ENCODE measurements at places on chromosomes 4 and X.
A peak's percentile ranks its signal among the peaks of the same experiment; 100 is the strongest.

DNA sequence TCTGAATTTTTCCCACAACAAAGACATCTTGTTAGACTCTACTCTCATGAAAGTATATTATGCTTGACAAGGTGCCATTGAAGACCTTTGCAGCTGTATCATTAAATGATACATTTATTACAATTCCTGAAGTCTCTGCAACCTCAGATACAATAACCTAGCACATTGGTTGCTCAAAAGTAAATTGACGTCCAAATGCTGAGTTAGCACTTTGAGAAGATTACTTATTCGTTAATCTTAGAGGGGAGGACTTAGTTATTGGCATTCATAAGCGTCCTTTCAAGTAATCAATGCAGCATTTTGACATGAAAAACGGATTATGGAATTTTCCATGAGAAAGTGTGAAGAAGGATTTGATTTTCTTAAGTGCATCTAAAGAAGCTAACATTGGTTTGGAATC lies 151.6 kb downstream of the ARSF start:
- no peak for DNase-seq

GRCh38 chrX:9291629-9292028 lies 173.2 kb upstream of the TBL1X start:
- DNase-seq, result no peak

DNA sequence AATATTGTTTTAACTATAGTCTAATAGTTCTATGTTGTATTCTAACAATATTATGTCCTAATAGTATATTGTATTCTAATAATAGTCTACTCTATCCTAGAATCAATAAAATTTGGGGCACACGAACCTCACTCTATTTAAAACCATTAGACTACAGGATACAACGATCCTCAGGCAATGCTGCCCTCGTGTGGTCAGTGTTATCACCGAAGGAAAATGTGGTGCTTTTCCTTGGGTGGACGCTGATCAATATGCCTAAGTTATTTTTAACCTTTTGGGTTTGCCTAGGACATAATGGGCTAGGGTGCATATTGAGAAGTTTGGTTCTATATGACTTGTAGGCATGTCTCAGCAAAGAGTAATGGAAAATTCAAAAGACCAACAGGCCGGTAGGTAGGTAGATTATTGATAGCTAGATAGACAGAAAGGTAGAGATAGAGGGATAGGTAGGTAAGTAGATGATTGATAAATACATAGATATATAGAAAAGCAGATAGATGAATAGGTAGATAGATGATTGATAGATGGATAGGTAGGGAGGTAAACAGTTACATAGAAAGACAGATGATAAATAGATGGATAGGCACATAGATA lies 75.1 kb downstream of the PRKX start:
- DNase-seq, result peak; percentile 32

DNA sequence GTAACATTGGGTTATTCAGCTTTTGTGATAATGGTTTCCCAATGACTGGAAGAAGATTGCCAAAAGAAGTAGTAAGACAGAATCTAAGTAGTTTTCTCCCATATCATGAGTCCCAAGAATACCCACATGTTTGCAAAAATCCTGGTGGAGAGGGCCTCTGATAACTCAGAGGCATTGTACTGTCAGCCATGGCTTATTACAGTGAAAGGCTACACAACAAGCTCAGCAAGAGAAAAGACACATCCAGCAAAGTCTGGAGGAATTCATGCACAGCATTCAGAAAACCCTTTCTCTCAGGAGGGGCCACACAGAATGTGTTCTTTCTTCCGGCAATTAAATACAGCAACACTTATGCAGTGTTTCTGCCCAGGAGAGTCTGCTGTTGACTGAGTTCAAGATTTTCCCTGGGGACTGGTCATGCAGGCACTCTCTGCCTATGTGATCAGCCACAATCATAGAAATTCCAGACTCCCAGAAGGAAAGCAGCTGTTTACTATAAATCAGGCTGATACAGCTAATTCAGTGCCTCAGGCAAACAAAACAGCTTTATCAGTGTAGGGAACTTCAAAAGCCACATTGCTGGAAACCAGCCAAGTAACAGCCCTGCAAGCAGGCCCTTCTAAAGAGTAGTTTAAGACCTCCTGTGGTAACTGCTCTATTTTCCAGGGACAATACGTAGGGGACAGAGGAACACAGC lies 937.1 kb downstream of the CCSER1 start:
- peak; percentile 61 for DNase-seq

DNA sequence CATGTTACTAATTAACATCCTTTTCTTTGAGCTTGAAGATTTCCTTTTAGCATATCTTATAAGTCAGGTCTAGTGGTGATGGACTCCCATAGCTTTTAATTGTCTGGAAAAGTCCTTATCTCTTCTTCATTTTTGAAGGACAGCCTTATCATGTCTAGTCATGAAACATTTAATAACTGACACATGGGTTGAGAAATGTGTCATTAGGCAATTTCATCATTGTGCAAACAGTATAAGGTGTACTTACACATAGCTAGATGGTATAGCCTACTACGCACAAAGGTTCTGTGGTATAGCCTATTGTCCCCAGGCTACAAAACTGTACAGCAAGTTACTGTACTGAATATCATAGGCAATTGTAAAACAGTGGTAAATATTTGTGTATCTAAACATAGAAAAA lies 34.5 kb upstream of the ALG13 start:
- DNase-seq, result no peak

DNA sequence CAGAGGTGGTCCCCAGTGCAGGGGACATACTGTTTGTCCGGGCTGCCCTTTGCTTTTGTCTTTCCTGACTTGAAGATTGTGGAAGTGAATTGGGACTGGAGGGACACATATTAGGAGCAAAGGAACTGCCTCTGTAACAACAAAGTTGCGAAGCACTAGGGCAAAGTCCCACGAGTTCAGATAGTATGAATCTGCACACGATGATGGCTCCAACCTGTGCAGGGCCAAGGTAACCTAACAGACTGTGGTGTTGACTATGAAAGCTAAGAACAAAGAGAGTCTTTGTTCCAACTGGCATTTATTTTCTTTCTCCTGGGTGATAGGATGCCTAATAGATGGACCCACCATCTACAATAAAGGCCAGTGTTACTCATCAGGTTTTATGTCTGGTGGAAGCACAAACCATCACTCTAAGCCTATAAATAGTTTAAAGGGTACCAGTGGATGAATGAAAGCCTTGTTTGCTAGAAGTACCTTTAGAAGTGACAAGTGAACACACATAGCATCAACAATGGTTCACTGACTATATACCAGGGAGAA lies 71.8 kb downstream of the TMA16 start:
- no peak for DNase-seq

GRCh38 chr4:95091272-95091671 lies 333.5 kb downstream of the BMPR1B start:
- DNase-seq, result no peak

GRCh38 chrX:150533863-150534262 lies 34.6 kb upstream of the MTM1 start:
- no peak for DNase-seq

- no peak for DNase-seq
Observed at GRCh38 chr4:169899295-169899694, 126.9 kb downstream of the MFAP3L start.

- peak; percentile 57 for DNase-seq
Observed at GRCh38 chrX:140918398-140919038, 83.9 kb upstream of the SPANXB1 start.

- peak; percentile 70 for DNase-seq
Observed at GRCh38 chr4:158856852-158857251, 88.0 kb downstream of the FNIP2 start.

- no peak for DNase-seq
Observed at GRCh38 chr4:3310301-3311094, 17.7 kb downstream of the RGS12 start.

- DNase-seq, result no peak
Observed at GRCh38 chr4:13306356-13306755, 177.8 kb downstream of the RAB28 start.

DNA sequence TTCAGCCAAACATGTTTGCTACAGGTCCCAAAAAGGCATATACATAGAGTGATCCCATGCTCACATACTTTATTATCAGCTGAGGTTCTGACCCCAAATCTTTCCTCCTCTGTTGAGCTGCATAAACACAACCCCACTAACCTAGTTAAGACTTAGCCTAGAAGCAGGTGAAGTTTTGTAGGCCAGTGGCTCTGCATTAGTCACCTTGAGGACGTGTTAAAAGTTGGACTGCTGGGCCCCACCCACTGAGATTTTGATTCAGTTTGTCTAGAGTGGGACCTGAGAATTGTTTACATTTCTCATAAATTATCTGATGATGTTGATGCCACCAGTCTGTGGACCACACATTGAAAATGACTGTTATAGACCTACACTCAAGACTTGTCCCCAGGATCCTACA lies 43.8 kb upstream of the GAB1 start:
- no peak for DNase-seq

DNA sequence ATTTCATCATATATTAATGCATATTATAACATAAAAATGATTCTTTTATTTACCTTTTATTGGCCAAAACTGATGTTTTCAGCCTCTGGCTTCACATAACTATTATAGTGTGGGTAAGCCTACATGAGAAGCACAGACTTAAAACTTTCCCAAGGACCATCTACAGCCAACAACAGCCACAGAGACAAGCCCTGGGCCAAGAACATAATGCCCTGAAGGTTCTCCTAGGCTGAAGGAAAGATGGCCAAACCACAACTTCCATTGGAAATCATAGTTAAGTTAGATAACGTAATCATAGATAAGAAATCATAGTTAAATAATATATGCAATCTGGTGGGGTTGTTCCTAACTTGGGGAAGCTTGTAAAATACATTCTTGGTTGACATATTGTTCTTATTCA lies 280.0 kb upstream of the EMCN start:
- DNase-seq, result no peak

GRCh38 chrX:26918631-26919030 lies 544.5 kb downstream of the PPP4R3C start:
- peak; percentile 31 for DNase-seq

GRCh38 chr4:158809611-158810486 lies 41.0 kb downstream of the FNIP2 start:
- DNase-seq, result peak; percentile 92

DNA sequence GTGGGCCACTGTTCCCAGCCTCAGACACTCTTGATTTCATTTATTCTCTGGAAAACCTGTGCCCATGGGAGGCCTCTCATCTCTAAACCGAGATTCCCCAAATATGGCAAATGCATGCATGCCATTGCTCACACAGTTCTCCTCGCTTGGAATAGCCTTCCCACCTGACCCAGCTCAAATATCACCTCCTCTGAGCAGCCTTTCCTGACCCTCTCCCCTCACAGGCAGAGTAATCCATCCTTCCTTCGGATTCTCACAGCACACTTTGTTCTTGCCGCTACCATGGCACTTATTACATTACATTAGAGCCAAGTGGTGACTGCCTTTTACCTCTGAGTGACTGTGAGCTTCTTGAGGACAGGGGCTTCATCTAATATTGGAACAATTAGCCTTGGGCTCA lies 209.5 kb downstream of the HS6ST2 start:
- no peak for DNase-seq

- DNase-seq, result no peak
Observed at GRCh38 chr4:11439836-11440235, 11.1 kb upstream of the HS3ST1 start.

GRCh38 chrX:79477691-79478090 lies 110.6 kb upstream of the ITM2A start:
- DNase-seq, result no peak

- DNase-seq, result no peak
Observed at GRCh38 chrX:150334981-150335380, 28.1 kb upstream of the MAMLD1 start.

- DNase-seq, result no peak
Observed at GRCh38 chr4:7415927-7416686, 18.6 kb downstream of the PSAPL1 start.

DNA sequence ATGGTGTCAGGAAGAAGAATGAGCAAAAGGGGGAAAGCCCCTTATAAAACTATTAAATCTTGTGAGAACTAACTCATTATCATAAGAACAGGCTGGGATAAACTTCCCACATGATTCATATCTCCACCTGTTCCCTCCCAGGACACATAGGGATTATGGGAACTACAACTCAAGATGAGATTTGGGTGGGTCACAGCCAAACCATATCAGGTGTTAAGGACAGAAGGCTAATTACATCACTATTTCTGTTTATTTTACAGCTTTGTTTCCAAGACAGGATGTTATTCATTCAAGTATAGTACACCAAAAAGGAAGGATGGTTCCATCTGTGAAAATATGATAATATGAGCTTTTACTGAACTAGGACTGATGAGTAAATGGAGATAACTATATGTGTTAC lies 63.7 kb upstream of the ARSJ start:
- peak; percentile 90 for DNase-seq

- no peak for DNase-seq
Observed at GRCh38 chr4:158035662-158036195, 137.1 kb downstream of the GASK1B start.

DNA sequence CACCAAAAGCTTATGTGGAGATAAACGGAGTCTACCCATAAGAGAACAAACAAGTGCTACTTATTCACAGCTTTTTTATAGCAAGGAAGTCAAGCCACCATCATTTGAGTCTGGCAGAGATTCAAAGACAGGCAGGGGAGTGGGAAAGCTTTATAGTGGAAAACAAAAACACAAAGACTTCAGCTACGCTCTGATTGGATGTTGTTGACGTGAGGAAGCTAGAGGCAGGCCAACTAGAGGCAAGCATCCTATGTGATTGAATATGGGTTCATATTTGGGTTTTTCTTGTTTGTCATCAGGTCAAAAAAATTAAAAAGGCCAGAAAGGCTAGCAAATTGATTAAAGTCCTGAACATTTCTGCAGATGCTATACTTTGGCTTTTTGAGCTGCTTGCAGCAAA lies 719 bp upstream of the TCEAL4 start:
- peak; percentile 41 for DNase-seq

GRCh38 chr4:92050875-92051274 lies 252.9 kb upstream of the GRID2 start:
- no peak for DNase-seq

- DNase-seq, result peak; percentile 29
Observed at GRCh38 chr4:151673908-151674520, 86.8 kb downstream of the GATB start.

DNA sequence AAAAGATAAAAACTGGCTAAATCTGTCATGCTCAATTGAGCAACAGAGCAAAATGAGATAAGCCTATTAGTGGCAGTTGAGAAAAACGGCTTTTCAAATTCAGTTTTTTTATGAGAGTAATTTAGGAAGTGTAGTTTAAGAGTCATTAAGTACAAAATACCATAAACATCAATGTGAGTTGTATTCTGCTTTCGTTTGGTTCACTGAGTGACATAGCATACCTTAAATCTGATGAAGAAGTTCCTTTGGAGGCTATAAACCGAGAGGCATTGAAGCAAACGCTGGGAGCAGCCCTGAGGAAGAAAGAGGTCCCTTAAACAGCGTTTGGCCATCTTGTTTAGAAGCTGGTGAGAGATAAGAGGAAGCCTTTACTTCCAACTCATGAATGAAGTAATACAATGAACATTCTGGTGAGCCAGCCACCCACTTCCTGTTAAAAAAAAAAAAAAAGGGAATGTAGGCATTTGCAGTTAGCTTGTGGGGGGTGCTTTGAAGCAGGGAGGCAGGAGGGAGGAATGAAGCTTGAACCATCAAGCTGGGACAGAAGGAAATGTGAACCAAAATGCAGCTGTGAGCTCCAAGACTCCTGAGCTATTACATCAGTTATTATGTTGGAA lies 132.3 kb downstream of the ZNF330 start:
- peak; percentile 78 for DNase-seq

GRCh38 chr4:98232202-98232601 lies 29.0 kb upstream of the RAP1GDS1 start:
- DNase-seq, result peak; percentile 4

All from endothelial cell of umbilical vein (primary cell).